ENCODE measurements at places on chromosomes 1 and 21.
A peak's percentile ranks its signal among the peaks of the same experiment; 100 is the strongest.

DNA sequence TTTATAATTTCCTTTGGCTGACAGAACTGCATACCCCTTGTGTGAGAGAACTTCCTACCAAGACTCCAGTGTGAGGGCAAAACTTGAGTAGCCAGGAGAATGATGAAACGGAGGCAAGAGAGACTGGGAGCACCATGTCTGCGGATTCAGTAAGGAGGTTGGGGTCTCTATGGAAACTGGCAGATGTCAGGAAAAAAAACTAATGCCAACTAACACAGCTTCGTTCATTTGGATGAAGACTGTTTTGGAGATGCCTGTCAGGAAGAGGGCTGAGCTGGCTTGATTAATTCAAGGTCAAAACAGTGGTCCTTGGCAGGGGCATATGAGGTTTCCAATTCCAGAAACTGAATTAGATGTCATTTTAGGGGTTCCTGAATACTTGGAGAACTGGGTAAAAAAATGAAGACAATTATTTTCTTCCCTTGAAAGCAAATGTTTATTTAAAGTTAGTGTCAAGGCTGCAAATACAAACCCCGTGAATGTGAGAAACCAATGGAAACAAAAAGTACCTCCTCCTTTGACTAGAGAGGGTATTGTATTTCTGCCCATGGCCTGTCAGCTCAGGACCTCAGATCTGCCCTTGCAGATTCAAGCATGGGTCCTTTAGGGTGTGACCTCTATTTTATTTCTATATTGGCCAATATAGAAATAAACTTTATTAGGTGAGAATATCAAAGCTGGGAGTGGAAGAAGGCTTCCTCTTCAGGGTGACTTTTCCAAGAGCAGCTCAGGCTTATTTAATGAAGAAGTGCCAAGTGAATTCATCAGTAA, 110.5 kb downstream of the MAST2 start:
- no peak for DNase-seq

DNA sequence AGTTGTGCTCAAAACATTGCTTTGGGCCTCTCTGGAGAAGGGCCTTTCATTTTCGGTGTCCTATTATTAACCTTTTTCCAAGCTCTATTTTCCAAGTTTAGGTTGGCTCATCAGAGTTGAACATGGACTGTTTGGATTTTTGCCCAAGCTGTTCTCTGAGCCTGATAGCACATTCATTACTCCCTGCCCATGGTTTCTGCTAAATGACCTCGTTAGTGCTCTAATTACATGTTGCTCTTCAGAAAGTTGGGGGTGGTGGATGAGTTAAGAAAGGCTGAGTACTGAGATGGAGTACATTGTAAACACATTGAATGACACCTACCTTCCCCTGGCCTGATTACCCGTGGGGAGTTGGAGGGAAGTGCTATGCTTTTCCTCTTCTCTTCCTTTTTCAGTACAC, 38.9 kb downstream of the LMO4 start:
- no peak for DNase-seq

DNA sequence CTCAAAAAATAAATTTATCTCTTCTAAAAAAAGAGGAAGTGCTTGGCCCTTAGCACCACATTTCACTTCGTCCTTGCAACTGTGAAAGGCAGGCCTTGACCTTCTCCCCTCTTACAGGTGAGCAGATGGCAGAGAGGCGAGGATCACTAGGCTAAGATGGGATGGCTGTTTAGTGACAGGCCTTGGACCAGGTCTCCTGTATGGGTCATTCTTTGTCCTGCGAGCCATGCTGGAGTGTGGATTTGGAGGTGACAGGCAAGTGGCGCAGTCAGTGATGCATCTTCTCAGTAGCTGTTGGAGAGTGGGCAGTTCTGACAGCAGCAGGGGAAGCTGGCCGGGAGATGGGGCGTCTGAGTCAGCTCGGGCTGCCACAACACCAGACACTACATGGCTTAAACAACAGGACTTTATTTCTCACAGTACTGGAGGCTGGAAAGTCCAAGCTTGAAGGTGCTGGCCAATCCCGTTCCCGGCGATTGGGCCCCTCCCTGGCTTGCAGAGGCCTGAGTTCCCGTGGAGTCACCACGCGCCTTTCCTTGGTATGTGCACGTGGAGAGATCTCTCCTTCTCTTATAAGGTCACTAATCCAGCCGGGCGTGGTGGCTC, 16.5 kb downstream of the SLC27A3 start:
- no peak for DNase-seq

DNA sequence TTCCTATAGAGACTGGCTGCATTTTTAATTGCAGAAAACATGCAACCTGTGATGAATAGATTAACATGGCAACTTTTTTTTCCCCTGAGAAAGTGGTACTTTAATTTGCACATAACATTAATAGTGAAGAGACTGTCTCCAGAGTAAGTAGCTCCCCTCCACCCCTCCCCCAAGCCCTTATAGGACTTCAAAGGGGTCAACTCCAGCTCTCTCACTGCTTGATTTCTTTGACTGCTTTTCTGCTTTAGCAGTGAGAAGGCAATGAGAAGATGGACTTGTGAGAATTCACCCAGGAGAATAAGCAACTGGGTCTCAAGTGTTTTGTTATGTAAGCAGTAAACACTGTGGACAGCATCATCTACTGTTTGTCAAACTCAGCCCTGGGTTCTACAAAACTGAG, 355.0 kb downstream of the CAMTA1 start:
- no peak for DNase-seq

DNA sequence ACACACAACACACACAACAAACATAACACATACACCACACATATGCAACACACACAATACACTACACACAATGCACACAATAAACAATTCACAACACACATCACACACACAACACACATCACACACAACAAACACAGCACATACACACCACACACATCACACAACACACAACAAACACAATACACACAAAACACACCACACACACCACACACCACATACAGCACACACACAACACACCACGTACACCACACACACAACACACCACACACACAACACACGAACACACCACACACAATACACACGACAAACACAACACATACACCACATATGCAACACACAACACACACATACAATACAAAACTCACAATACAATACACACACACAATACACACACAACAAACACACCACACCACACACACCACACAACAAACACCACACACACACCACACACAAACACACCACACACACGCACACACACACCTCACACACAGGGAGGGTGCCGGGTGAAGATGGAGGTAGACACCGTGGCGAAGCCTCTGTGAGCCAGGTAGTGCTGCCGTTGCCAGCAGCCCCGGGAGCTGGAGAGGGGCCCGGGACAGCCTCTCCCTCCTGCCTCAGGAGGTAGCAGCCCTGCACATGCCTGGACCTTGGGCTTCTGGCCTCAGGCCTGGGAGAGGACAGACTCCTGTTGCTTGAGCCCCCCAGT, 30.4 kb upstream of the C1orf174 start:
- DNase-seq: no peak

DNA sequence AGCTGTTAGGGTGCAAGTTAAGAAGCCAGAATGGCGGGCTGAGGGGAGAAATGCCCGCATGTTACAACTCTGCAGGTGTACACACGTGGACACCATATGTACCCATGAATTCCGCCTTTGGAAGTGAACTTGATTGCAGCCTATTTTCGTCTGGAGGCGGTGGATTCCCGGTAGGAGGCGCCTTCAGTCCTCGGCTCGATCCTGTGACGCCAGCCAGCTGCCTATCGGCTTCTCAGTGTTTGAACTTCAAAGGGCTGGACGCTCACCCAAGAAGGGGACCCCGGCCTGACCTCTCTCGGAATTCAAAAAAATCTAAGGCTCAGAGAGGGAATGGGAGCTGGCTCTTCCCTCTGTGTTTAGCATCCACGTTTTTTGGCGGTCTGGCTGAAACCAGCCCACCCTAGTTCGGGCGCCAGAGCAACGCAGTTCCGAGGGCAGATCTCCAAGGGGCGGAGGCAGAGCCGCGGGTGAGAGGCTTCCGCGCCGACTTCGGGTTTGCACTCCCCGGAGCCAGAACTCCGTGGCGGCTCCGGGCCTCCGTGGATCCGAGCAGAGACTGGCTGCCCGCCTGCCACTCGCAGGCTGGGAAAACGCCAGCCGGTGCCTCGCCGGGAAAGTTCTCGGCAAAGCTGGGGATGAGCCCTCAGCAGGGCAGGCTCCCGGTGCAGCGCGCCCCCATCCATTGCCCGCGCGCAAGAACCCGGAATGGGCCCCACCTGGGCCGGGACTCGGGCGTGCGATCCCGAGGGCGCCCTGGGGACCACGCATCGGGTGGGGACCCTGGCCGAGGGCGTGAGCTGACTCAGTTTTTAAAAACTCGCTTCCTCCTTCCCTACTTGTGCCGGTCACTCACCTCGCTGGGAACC, 996 bp upstream of the TMEM51 start:
- no peak for DNase-seq

DNA sequence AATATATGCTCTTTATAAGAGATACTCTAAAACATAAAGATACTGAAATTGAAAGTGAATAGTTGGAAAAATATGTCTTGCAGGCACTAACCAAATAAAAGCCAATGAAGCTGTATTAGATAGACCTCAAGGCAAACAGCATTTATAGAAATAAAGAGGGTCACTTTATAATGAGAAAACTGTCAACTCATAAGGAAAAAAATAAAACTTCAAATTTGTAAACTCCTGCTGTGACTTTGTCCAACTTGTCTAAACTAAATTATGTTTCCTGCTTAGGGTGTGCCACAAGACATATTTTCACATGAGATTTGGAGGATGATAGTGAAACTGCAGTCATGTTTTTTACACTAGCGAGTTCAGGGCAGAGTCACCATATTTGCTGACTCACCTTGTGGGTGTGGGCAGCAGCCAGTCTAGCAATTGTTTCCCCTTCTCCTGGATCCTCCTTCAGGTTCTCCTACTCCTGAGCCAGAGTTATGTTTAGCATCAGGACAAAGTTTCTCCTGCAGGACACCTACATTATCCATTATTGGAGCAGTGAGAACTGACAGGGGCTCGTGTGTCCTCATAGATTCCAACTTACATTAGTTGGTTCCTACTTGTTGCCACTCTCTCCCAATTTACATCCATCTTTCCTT, 43.8 kb downstream of the CD53 start:
- DNase-seq: no peak

- no peak for DNase-seq
Observed at GRCh38 chr1:224273641-224274040, 56.3 kb downstream of the NVL start.

DNA sequence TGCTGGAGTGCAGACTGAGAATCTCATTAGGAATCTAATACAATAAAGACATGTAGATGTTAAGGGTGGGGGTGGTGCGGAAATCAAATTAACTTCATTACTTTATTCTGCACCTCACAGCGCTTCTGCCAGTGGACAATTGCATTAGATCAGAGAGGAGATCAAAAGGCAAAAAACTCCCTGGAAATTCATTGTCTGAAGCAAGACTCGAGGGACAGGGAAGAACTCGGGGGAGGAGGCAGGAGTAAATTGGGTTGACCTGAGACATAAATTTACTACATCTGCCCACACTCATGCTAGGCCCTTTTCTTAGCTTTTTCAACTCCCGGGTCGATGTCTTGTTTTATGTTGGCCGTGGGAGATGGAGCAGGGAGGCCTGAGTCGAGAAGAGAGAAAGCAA, 315.4 kb downstream of the SPATA17 start:
- no peak for DNase-seq

- DNase-seq: no peak
Observed at GRCh38 chr1:119790451-119791198, 20.6 kb downstream of the REG4 start.

DNA sequence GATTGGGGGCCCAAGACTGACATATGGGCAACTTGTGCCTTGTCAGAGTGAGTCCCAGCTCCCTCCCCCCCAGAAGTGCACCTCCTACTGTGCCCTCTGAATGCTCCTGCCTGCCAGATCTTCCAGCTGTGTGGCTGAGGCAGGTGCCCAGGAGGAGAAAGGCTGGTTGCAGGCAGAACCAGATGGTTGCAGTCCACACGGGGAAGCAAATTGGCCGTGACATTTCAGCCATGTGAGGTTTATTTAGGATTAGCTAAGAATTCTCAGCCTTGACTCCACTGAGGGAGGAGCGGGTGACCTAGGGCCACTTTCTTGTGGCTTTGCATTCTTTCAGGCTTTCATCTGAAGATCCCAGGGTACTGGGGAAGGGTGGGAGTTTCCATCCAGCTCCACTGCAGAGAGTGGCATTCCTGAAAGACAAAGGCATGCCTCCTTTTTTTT, 33.8 kb downstream of the PEX14 start:
- no peak for DNase-seq

DNA sequence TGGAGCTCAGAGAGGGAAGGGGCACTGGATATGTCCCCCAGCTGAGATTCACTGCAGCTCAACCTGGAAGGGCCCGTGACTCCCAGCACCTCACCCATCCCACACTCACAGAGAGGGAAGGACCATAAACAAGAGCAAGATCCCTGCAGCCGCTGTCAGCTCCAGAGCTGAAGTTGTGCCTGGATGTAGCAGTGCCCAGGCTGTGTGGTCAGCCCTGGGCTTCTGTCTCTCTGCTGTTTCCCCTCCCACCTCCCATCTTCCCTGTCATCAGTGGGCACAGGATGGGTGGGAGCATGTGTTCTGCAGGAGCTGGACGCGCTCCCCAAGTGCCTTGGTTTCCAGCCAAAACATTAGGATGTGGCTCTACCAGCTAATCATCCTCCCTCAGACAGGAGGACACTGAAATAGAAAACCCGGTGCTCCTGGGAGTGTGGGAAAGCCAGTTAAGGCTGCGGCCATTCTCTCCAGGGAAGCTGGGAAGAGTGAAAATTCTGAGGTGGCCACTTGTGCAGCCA, 282.7 kb downstream of the NPHP4 start:
- DNase-seq: peak; percentile 7

GRCh38 chr21:31675318-31675717, 15.8 kb downstream of the SOD1 start:
- no peak for DNase-seq

GRCh38 chr1:181680332-181680731, 197.0 kb downstream of the CACNA1E start:
- no peak for DNase-seq

- no peak for DNase-seq
Observed at GRCh38 chr21:26935977-26936376, 30.9 kb downstream of the ADAMTS5 start.

- no peak for DNase-seq
Observed at GRCh38 chr1:178341261-178341956, 155.4 kb downstream of the CLEC20A start.

GRCh38 chr1:116911188-116911553, 1.5 kb downstream of the PTGFRN start:
- no peak for DNase-seq

DNA sequence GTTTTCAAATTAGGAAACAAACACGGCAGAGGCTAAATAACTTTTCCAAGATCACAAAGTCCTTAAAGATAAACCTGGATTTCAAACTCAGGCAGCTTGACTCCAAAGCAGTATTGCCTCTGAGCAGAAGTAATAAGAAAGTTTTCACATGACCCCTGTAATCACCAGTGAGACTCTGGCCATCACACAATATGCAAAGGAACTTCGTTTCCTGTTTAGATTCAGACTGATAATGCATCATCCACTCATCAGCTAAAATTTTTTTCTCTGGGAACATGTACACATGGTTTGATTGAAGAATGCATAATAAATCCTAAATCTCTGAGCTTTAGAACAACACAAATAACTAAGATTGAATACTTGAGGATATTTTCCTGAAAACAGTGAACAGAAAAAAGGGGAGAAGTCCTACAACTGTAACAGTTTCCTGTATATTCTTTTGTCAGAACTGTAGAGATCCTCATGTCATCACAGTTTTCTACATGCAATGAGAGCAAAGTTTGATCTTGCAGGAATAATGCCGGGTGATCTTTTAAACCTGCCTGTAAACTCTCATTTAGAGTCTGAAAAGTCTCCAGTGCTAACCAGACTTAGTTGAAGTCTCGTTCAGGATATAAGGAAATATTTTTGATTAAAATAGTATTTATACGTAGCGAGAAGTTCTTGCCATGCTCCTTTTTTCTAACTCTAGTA, 225.3 kb downstream of the SPATA17 start:
- no peak for DNase-seq

GRCh38 chr1:95407131-95407885, 173.3 kb downstream of the RWDD3 start:
- no peak for DNase-seq
